ENCODE measurements at places on chromosomes 3 and 15.

DNA sequence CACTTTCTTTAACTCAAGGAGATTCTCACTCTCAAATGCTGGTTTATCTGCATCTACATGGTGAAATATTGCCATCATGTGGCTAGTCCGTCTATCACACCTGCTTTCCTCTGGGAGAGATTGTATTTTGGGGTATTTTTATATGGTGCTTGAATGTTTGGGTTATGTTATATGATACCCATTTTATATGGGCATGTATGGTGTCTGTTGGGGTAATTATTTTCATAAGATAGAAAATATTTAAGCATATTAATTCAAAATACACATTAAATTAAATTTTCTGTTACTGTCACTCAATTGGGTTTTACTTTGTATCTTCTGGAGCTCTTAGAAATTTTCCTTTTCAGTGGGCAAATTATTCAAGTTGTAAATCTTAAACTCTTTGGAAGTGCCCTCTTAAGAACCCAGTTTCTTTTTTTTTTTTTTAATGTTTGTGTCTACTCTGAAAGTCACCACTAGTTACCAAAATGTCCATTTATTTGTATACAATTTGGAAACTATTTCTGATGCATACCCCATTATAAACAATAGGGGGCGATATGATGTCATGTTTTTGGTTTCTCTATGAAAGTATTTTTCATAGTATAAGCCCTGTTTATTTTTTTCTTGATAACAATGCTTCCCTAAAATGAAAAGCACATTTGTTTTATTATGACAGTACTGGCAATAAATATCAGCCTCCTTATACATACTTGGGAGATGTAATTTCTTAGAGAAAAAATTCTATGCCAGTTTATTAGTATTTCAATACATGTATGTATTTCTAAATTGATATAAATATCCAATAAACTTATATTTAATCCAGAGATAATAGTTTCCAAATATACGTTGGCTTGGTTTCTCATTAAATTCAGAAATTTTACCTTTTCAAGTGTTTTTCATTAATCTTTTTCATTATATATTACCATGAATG is 36.1 kb upstream of the PLSCR5 start:
- no peak for DNase-seq

DNA sequence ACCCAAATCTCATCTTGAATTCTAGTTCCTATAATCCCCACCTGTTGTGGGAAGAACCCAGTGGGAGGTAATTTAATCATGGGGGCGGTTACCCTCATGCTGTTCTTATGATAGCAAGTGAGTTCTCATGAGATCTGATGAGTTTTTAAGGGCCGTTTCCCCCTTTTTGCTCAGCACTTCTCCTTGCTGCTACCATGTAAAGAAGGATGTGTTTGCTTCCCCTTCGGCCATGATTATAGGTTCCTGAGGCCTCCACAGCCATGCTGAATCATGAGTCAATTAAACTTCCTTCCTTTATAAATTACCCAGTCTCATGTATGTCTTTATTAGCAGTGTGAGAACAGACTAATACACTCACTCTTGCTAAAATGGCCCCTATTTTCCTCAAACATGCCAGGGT is 374.7 kb downstream of the TUSC7 start:
- no peak for DNase-seq

DNA sequence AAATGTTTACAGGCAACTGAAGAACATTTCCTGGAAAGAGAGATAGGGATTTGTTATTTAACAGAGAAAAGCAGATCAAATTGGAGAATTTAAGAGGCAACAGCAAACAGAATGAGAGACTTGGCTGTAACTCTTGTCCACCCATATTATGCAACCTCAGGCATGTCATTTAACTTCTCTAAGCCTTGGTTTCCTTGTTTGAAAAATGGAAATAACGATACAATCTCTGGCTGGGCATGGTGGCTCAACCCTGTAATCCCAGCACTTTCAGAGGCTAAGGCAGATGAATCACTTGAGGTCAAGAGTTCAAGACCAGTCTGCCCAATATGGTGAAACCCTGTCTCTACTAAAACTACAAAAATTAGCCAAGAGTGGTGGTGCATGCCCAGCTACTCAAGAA is 23.7 kb downstream of the ARRDC4 start:
- DNase-seq = no peak

DNA sequence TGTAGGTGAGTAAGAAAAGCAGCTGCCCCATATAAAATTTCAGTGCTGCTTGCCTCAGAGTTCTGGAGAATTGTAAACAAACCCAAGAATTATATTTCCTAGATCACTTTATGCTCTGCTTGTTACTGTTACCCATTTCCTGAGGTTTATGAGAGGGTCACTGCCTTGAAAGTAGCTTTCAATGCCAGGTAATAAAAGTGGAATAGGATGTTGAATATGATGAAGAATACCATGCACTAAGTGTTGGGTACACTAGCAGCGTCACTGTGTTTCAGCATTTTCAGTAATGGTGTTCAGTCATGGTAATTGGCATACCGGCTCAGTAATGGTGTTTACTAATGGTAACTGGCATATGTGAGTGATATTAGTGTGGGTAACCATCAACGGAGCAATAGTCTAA is 449.8 kb upstream of the TPRG1 start:
- no peak for DNase-seq

GRCh38 chr3:146577662-146578061 is 27.5 kb downstream of the PLSCR5 start:
- no peak for DNase-seq

GRCh38 chr15:62799919-62800318 is 242.6 kb upstream of the TPM1 start:
- peak; percentile 85 for DNase-seq

- no peak for DNase-seq
Observed at GRCh38 chr3:8652324-8652987, 7.9 kb upstream of the SSUH2 start.

DNA sequence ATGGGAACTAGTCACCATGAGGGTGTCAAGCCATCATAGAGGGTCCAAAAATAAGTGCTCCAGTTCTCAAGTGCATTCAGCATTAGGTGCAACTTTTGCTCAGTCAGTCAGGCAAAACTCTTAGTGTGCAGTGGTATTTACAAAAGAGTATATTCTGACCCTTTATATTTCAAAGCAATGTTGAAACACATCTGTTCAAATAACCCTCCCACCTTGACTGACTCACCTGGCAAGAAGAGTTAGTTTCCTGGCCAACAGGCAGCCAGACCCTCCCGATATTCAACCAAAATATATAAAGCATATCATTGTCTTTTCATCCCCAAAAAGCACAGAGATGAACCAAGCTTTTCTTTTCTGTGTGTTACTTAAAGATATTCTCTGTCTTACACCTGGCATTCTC is 7.6 kb upstream of the COL8A1 start:
- DNase-seq = no peak

- DNase-seq = no peak
Observed at GRCh38 chr15:86322629-86323028, 243.0 kb downstream of the AGBL1 start.

- DNase-seq = no peak
Observed at GRCh38 chr3:30597131-30597768, 9.2 kb upstream of the TGFBR2 start.

GRCh38 chr15:90344662-90345061 is 7.4 kb upstream of the ZNF774 start:
- DNase-seq = no peak
